ENCODE measurements at places on chromosomes 12 and 14.

DNA sequence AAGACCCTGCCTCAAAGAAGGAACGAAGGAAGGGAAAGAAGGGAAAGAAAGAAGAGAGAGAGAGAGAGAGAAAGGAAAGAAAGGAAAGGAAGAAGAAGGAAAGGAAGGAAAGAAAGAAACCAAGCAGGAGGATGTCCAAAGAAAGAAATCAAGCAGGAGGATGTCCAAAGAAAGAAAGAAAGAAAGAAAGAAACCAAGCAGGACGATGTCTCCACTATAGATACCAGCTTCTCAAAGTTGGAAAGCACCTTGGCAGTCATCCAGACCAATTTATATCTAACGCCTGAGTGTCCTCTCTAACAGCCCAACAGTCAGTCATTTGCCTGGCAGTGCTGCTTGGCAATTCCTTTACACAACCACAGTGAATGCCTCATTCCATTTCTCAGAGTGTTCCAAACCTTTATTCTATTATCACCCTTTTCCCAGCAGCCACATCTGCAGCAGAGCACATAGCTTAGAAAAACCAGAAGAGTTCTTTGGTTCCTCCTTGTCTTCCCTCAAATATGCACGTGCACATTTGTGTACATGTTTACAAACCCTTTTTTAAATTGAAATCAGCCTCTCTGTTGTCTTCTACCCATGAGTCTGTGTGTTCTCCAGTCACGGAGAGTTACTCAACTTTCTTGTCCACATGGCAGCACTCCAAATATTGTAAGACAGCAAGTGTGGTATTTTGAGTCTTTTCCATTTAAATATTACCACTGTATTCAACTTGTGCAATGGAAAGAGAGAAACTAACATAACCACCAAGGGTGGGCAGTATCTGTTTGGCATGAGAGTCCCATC is 138.4 kb downstream of the STXBP6 start:
- no peak for DNase-seq

DNA sequence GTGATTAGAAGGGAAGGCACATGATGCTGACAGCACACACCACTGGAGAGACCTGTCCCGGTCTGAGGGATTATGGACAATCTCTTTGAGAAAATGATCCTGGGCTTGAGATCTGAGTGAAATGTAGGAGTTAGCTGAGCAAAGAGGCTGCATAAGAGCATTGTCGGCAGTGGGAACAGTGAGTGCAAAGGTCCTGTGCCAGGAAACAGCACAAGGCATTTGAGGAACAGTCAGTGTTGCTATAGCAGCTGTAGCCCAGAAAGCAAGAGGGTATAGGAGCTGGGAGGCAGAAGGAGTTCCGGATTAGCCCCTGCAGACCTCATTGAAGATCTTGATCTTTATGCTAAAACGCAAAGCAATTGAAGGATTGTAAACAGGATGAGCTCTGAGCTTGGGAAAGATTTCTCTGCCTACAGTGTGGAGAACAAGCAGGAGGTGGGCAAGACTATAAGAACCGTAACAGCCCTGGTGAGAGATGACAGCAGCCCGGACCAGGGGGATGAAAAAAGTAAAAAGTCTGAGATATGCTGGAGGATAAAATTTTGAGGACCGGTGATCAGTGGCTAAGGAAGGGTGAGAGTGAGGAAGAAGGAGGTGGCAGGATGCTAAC is 28.5 kb downstream of the CFL2 start:
- DNase-seq, result no peak

DNA sequence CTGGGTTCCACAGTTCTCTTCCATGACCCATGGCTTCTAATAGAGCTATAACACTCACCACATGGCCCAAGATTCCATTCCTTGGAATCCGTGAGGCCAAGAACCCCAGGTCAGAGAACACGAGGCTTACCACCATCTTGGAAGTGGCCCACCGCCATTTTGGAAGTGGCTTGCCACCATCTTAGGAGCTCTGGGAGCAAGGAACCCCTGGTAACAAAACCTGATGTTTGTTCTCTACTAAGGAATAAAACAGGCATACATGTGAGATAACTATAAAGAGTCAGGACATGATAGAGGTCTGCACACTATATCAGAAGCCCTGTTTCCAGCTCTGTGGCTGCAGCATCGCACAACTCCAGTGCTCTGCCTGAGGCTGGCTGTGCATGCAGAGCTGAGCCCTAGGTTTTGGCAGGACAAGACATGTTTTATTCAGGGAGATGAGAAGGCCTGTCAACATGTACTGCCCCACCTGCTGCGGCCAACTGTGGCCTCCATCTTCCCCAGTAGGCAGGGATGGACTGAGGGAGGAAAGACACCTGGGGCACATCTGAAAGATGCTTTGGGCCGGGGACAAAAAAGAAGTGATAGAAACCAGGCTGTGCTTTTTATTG is 344.9 kb downstream of the DAD1 start:
- no peak for DNase-seq

DNA sequence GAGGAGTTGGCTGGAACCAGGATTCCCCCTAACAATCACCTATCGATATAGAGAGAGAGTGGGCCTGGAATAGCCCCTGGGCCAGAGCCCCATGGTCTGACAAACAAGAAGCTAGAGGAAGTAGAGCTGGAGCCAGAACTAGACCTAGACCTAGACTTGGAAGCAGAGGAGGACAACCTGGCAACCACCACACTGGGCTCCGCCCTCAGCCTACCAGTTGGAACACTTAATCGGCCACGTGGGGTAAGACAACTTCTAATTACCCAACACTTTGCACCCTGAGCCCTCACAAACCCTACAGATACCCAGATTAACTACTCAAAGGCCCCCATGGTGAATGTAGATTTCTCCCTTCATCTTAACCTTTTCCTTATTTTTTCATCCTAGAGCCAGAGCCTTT is 4.6 kb upstream of the PA2G4 start:
- no peak for DNase-seq

- no peak for DNase-seq
Observed at GRCh38 chr12:31954925-31955858, 4.0 kb upstream of the RESF1 start.
